ENCODE measurements at places on chromosomes 6 and 20.

- DNase-seq, result no peak
Measured at GRCh38 chr20:16483024-16483423, 90.2 kb downstream of the KIF16B start.

DNA sequence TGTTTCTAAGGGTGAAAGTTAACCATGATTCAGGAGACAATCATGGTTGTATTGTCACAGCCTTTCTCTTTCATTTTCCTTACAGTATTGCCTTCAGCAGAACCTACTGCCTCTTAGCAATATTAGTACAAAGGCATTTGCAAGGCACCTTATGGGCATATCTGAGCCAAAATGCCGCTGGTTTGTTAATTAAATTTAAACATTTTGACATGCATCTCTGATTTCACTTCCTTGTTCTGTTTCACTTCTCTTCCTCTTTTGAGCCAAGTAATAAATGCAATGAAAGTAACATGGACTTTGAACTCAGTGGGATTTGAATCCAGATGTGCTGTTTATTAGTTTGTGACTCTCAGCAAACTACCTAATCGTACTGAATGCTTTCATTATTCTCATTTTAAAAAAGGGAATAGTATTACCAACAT, 467.4 kb upstream of the CITED2 start:
- no peak for DNase-seq

DNA sequence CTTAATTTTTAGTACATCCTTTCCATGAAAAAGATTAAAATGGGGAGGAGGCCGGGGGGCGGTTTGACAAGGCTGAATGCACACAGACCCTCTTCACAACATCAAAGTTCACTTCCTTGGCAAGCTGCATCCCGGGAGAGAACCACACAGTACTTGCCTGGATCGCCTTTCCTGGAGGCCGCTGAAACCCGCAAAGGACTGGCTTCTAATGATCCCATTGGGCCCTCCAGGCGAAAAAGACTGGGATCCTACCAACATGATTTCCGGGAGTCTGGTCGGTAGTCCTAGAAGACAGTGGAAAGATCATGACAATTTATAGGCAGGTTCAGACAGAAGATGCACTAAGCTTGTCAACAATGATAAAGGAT, 60.2 kb downstream of the RIPOR2 start:
- DNase-seq, result no peak

GRCh38 chr6:143701349-143702234, 23.8 kb downstream of the PHACTR2 start:
- DNase-seq, result no peak

GRCh38 chr6:149064001-149064659, 253.4 kb upstream of the TAB2 start:
- DNase-seq, result no peak

DNA sequence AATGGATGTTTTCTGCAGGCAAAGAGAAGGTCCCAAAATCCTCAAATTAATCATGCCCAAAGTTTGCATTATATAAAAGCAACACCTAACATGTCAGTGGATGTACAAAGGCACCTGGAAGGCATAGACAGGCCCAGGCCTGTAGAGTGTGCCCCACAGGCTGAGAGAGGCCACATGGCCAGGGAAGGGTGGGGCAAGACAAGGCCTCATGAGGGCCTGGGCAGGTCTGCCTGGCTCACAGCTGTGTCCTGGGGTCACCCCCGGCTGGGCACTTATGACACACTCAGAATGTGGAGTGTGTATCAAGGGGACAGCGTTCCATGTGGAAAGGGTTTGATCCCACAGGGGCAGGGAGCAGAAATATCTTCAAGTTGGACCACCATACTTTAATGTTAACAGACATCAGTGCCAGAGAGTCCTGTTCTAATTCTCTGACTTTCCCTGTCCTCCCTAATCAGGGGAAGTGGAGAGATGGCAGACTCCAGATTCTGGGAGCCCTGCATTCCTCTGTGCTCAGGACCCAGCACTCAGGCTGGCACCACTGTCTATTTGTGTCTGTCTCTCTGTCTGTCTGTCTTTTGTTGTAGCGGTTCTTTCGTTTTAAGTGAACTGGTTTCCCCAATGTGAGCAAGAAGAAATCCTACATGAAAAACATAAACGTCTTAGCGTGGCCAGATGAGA, 178.3 kb upstream of the FOXA2 start:
- DNase-seq, result no peak

- DNase-seq, result no peak
Measured at GRCh38 chr6:31575952-31576685, 754 bp downstream of the TNF start.

- no peak for DNase-seq
Measured at GRCh38 chr6:116971959-116972358, 94.9 kb downstream of the RFX6 start.

- no peak for DNase-seq
Measured at GRCh38 chr20:58822748-58823730, 27.7 kb downstream of the GNAS-AS1 start.

DNA sequence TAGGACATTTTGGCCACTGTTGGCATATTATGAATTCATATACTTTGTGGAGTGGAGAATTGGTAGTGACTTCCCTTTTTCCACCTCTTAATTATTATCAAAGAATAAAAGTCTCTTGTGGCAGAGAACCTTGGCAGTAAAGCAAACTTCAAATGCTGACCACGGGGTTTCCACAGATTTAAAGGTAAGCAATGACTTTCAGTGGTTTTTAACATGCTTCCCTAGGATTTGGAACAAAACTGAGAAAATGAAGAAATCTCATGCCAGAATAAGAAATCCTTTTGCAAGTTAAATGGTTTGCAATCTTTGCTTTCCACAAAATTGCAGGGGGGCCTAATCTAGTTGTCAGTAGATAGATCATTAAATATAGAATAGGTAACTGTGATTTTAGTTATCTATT, 2.0 kb upstream of the SDC4 start:
- DNase-seq, result no peak

- DNase-seq, result no peak
Measured at GRCh38 chr6:35341557-35341956, 801 bp upstream of the PPARD start.

- no peak for DNase-seq
Measured at GRCh38 chr6:152637296-152638047, at the start of gene SYNE1. TSS of gene SYNE1 (minus strand) at chr6:152637362. CDS start at chr6:152628331, 9,031 bp downstream.

- DNase-seq, result no peak
Measured at GRCh38 chr6:91082311-91082832, 495.5 kb upstream of the MAP3K7 start.

DNA sequence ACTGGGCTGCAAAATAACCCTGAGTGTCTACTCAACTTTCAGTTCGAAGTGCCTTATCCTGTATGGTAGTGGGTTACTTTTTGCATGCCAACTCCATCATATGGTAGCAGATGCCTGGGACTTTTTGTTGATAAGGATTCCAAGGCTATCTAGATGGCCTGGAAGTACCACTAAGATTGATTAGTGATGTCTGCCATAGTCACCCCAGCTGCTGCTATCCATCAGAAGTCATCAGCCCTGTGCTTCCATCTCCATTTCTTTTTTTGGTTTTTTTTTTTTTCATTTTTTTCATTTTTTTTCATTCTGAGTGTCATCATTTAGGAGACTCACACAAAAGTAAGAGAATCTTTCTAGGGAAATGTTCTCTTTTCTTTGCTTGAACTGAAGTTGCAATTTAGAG, 217.4 kb upstream of the PLCB4 start:
- DNase-seq, result no peak

- DNase-seq, result no peak
Measured at GRCh38 chr6:107132330-107132954, 17.1 kb upstream of the BEND3 start.

DNA sequence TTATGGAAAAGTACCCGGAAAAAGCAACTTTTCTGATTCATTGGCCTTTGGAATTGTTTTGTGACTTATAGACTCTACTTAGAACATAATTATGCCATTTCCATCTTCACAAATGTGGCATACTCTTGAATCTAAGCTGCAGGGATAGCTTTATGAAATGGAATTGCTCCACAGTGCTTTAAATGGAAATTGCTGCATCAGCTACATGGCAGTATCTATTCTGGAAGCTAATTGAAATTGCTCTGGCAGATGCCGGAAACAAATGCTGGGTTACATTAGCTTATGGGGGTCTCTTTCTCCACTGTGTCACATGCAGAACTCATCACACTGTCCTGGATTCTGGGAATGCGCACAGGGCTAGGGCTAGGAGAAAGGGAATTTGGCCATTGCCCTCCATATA, 108.9 kb downstream of the SAMD5 start:
- no peak for DNase-seq

DNA sequence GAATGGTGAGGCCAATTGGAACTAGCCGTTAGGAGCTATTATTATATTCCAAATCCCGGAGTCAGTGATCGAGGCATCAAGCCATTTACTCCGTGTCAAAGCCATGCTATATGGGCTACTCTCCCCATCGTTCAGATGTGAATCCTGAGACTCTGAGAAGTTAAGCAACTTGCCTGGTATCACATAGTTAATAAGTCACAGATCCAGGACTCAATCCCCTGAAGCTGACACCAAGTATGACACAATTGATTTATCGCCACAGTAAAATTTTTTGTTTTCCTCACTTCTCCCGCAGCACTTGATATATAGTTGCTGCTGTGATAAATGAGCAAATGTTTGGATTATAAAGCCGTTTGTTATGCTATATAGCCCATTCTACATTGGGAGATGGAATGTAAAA, 50.8 kb upstream of the TSHZ2 start:
- no peak for DNase-seq

DNA sequence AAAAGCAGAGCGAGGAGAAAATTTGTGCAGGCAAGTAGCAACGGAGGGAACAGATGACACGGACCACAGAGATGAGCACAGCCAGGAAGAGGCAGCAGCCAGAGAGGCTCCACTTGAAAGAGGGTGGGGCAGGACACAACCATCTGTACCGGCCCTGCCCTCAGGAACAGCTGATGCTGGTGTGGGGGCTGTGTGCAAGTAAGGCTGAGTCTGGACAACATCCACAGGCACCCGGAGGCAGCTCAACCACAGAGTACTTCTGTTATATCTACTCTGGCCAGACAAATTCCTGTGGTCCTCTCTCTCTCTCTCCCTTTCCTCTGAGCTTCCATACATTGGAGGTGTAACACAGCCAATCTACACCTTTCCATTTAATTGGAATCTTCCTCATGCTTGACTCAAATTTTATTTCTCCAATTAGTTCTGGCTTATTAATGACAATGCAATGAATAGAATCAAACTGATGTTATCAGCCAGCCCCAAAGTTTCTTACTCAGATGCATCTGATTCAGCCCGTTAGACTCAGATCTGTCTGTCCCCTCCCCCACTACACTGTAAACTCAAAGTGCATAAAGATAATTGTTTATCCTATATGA, 24.9 kb downstream of the KIF13A start:
- no peak for DNase-seq

DNA sequence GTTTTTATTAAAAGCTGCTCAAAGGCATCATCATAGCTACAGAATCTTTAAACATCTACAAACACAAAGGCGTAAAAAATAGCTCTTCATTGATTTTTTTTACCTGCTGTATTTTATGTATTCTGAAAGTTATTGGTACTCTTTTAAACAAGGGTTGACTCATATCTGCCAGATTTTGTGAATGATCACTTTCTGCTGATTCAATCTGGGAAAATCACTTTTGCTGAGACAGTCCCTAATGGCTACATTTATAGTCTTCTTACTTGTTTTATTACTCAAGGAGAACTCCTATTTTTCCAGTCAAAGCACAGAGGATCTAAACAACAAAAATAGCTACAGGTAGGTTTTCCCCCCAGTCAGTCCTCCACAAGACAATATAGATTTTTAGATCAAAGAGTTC, 739.0 kb downstream of the CBLN4 start:
- DNase-seq, result no peak

- peak; percentile 18 for DNase-seq
Measured at GRCh38 chr20:50635676-50636600, 55.4 kb downstream of the RIPOR3 start.

DNA sequence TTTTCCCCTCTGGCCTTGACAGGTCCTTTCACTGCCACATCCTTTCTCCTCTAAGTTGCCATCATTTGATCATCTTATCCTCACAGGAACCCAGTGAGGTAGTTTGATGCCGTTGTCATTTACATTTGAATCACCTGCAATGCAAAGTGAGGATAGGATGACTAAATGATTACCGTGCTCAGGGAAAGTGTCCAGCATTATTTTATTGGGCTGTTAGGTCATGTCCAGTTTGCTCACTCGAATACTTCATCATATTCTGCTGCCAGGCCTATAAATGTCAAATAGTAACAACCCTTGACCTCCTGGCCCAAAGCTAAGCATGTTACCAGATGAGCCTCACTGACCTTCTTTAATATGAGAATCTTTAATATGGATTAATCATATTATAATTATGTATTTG, 1068.7 kb upstream of the FLRT3 start:
- DNase-seq, result no peak

DNA sequence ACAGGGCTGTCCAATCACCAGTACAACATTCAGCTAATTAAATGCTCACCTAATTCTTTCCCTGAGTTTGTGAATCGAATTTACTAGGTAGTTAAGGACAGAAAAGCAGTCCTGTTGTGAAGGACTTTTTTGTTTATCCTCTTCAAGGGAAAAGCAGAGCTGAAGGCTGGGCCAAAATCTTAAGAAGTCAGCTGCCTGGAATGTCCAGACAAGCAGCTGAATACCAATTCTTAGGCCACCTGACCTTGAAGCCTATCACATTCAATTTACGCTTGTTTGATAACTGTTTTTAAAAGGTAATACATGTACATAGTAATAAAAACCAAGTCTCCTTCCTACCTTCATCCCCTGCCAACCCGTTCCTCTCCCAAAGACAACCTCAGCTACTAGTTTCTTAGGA, 56.4 kb downstream of the UQCC1 start:
- DNase-seq, result no peak

GRCh38 chr6:143298071-143298470, 152.4 kb downstream of the ADAT2 start:
- DNase-seq, result no peak

DNA sequence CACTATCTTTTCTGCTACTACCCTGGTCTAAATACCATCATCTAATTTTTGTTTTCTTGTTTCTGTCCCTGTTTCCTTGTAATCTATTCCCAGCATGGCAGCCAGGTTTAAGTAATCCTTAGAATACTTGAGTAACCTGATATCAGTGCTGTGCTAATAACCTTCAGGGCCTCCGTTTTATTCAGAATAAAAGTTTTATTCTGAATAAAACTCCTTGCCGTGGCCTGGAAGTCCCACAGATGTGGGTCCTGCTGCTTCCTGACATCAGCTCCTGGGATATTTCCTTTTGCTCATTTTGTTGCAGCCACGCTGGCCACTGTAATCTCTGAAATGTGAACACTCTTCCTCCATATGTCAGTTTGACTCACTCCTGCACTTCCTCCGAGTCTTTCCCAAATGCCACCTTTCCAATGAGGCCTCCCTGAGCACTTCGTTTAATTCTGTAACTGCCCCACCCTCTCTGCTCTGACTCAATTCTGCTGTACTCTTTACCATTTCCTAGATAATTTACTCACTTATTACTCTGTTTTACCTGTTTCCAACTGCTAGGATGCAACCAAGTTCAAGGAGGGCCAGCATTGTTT, 114.0 kb upstream of the FOXA2 start:
- DNase-seq, result no peak

GRCh38 chr6:108294297-108294726, 542 bp upstream of the AFG1L start:
- no peak for DNase-seq

- DNase-seq, result no peak
Measured at GRCh38 chr20:6845141-6845540, 77.7 kb downstream of the BMP2 start.

Data from substantia nigra (tissue), 51 donors.